ENCODE measurements at places on chromosomes 2 and 18.

GRCh38 chr2:236308855-236309668 lies 44.9 kb upstream of the ASB18 start:
- no peak for DNase-seq

DNA sequence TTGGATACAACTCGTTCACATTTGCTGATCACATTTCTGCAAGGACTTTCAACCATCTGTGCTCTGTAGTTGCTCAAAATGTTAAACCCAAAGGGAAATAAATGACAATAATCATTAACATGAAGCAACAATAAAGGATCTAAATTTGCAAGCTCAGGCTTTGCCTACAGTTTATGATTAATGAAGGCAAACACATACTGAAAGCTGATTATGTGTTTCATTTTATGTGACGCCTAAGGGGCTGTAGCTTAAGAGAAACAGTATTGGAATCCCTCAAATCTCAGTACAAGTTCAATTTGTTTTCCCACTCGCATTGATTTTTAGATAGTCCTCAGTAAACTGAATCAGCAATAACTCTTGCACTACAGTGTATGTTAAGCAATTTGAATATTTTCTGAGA lies 160.3 kb upstream of the FSIP2 start:
- DNase-seq: no peak

DNA sequence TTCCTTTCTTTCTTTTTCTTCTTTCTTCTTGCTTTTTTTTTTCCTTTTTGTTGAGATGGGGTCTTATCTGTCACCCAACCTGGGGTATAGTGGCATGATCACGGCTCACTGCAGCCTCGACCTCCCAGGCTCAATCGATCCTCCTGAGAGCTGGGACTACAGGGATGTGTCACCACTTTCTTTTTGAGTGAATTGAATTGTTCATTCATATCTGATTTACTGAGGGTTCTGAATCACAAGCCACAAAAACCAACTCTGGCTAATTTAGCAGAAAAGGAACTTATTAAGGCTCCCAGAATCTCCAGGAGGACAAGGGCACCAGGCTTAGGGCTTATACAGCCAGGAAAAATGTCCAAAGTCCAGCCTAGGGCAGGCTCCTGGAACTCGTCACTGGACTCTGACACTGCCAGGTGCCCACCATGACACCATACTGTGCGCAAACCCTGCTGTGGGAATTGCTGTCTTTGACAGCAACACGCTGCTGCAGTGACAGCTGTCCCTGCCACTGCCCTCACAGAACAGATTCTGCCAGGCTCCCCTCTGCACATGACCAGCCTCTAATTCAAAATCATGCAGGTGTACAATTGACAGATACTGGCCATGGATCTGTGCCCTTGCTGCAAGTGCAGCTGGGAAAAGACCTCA lies 42.9 kb upstream of the EML6 start:
- DNase-seq: peak; percentile 49

DNA sequence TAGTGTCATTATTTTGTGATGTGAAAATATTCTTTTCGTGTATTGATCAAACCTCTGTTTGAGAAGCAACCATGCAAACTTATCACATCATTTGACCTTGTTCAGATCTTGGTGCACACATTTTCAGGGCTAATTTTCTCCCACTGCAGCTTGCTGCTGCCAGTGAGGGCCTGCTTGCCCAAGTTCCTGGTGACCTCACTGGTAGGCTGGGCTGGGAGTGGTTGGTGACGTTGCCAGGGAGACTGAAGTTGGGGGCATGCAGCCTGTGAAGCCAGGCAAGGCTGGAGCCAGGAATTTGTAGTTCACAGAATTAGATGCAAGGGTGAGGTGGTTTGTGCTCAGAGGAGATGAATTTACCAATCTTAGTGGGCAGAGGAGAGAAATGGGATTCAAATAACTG lies 38.5 kb downstream of the PARD3B start:
- no peak for DNase-seq

GRCh38 chr2:31125918-31126695 lies 12.1 kb downstream of the GALNT14 start:
- no peak for DNase-seq

GRCh38 chr2:121480826-121481225 lies 49.9 kb upstream of the RNU4ATAC start:
- DNase-seq: no peak
